ENCODE measurements at places on chromosomes 13 and 19.

- no peak for DNase-seq
These were observed 53.8 kb downstream of the PARP4 start for GRCh38 chr13:24458736-24459135.

DNA sequence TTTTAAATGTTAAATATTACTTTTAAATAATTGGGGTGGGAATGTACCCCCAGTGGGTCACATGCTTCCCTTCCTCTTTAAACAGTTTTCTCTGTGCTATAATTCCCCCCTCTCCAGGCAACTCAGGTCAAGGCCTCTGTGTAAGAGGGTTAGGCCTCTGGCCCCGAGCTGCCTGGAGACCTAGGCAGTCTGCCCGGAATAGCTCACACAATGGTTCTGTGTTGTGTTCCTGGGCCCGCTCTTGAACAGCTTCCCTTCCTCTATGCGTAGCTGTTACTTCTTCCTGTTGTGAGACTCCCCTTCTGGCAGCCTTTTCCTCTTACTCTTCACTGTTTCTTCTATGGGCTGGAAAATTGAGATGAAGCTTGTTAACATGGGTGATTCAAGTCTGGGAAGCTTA lies 14.8 kb upstream of the ZNF492 start:
- DNase-seq = no peak

DNA sequence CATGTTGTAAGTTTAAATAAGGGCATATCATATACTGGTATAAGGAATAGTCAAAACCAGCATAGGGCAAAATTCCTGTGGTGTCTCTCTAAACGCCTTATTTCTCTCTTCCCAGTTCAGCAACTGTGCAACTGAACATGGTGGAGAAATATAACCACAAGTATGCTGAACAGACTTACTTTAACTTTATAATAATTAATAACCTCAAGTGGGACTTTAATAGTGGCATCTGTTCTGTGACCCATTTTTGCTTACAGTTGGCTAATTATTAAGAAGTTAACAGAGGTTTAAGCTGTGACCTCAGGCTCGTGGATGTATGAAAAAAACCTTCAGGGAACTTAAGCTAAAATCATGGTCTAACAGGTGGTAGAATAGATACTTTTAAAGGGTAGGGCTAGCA lies 54.3 kb downstream of the MICU2 start:
- DNase-seq = no peak

DNA sequence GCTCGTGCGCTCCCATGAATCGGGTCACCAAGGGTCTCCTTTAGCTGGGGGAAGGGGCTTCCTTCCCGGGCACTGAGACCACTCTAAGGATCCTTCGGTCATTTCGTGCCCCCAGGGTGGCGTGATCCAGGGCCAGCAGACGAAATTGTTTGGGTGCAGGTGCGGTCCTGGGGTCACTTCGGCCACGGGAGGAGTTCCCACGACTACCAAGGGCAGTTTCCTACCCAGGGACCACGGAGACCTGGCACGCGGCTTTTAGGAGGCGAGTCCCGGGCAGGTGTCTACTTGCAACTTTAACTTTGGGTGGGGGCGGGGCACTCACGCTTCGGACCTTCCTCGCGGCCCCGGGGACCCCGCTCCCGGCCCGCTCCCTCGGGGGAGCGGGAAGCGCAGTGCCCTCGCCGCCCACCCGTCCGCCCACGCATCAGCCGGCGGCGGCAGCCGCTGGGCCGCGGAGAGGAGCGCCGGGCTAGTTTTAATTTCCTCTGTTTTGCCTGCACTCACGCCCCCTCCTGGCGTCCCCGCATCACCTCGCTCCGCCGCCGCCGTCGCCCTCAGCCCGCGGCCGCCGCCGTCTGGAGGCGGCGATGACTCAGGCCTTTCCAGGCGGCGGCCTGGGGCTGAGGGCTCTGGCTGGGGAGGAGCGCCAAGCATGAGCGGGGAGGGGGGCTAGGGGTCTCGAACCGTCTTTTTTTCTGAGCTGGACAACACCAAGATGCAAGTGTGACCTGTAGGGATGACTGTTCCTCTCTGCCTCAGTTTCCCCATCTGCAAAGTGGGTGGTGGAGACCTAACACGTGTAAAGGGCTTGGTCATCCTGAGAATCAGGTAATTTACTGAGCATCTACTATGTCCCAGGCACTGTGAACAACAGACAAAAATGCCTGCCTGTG lies 21.8 kb downstream of the OLFM2 start:
- DNase-seq = peak; percentile 97

- no peak for DNase-seq
These were observed 72.9 kb upstream of the GPR183 start for GRCh38 chr13:99379856-99380801.

DNA sequence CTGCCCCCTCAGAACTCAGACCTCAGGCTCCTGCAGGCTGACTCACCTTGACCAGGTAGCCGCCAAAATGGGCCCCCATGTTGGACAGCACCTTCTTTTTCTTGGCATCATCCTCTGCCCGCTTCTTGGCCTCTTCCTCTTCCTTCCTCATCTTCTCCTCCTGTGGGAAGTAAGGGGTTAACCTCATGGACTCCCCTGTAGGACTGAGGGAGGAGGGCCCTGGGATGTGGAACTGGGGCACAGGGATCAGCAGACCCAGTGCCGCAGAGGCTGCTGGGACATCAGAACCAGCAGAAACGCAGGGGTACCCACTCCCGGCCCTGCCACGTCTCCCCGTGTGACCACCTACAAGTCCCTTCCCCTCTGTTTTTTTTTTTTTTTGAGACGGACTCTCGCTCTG lies 11.1 kb downstream of the TNNT1 start:
- DNase-seq = no peak

DNA sequence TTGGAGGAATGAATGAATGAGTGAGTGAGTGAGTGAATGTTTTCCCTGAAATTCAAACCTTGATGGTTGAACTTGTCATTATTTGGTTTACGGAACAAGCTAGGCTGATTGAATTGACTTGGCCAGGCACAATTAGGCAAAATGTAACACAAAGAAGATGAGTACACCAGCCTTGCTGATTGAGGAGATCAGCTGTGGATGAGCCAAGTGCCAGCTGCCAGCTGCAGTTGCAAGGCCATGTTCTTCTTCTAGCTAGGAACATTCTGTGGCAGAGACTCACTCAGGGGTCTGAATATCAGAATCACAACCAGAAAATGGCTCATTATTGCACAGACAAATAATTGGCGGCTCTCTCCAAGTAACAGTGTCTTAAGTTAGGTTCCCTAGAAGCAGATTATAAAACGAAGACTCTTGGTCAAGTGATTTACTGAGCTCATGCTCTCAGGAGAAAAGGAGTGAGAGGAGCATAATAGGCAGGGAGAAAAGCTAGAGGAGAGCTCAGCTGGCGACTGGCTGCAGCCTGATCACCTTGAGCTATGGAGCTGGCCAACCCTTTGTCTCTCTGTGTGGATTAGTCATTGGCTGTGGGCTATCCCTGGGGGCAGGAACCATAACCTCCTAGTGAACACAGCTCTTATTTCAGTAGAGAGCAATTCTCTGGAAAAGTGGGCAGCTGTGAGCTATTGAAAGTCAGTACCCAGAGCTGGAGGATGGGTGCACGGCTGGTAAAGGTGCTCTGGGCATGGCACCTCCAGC lies 225.3 kb upstream of the SERP2 start:
- DNase-seq = no peak

GRCh38 chr19:19420570-19421298 lies 15.3 kb downstream of the GATAD2A start:
- DNase-seq = no peak

DNA sequence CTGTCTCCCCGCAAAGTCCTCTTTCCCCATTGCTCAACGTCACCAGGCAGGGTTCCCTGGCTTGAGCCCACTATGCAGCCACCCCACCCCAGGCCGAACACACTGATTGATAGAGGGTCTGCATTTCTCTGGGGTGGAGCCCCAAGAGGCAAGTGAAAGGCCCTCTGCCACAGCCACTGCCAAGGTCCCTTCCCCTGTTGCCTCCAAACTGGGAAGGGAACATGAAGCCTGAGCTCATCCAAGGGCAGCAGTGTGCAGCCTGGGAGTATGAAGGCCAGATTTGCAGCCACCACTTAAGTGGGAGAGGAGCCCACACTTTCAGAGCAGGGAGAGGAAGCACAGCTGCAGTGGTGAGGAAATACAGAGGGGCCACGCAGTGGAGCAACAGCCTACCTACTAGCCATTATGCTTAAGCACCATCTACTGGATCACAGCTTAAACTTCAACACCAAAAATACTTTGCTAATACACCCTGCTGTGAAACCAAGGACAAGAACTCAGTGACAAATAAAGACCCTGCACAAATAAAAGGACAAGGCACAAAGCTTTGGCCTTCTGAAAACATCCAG lies 48.6 kb downstream of the UBL3 start:
- DNase-seq = no peak

DNA sequence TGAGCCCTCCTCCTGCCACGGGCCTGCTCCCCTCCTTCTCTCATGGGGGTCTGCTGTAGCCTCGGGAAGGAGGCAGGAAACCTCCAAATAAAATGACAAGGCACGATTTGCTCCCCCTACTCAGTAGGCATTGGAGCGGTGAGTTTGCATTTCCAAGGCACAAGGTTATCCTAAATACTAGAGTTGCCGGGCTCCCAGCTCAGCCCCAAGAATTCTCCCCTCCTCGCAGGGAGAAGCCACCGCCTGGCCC lies 1.5 kb downstream of the CEBPA start:
- DNase-seq = no peak

DNA sequence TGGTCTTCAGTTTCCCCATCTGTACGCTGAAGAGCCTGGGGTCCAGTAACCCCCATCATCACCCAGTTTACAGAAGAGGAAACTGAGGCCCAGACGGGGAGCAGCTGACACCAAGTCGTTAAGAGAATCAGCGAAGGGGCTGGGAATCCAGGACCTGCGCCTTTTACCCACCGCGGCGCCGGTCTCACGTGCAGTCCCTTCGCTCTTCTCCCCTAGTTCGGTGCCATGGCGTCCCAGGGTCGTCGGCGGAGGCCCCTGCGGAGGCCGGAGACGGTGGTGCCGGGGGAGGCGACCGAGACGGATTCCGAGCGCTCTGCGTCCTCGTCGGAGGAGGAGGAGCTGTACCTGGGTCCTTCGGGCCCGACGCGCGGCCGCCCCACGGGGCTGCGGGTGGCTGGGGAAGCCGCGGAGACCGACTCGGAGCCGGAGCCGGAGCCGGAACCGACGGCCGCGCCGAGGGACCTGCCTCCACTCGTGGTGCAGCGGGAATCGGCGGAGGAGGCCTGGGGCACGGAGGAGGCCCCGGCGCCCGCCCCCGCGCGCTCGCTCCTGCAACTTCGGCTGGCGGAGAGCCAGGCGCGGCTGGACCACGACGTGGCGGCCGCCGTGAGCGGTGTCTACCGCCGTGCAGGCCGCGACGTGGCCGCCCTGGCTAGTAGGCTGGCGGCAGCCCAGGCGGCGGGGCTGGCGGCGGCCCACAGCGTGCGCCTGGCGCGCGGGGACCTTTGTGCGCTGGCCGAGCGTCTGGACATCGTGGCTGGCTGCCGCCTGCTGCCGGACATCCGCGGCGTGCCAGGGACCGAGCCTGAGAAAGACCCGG lies 698 bp downstream of the BLOC1S3 start:
- peak; percentile 73 for DNase-seq

DNA sequence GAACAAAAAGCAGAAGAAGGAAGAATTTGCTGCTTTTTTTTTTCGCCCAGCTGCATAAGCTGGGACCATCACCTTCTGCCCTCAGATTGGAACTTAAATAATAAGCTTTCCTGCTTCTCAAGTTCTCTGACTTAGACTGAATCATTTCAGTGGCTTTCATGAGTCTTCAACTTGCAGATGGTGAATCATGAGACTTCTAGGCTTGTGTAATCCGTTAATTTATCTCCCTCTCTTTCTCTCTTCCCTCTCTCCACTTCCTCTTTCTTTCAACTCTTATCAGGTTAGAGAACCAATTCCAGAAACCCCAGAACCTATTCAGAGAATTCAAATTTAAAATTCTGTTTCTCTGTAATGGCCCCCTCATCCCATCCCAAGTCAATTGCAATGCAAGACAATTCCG lies 1153.7 kb downstream of the PCDH9 start:
- DNase-seq = no peak

- no peak for DNase-seq
These were observed 26.5 kb downstream of the C19orf47 start for GRCh38 chr19:40321566-40322270.

DNA sequence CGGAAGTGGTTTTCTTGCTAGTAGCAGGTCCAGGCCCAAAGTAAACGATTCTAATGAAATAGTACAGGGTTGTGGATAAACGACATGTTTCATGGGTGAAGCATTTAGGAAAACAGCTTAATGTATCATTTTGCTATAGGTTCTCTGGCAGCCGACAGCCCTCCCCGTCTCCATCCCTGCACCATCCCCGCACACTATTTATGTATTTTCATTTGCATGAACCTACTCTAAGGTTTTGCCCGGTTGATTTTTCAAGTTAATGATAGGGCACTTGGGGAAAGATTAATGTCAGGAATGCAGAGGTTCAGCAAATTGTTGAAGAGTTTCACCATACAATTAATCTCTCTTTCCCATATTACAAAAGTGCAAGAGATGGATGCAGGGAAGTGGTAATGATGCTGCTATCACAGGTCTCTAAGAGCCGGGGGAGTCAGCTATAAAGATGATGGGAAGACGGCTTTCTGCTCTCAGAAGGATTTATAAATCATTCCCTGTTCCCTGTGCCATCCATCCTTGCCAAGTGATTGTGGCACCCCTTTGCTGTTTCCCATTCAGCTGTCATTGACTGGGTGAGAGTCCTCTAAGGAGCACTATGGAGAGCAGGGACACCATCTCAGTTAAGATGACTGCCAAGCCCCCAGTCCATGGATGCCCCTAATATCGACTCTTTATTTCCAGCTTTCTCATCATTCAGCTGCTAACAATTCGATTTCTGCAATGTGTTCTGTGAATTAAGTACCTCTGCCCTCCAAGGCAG lies 186.3 kb downstream of the IRS2 start:
- DNase-seq = no peak

DNA sequence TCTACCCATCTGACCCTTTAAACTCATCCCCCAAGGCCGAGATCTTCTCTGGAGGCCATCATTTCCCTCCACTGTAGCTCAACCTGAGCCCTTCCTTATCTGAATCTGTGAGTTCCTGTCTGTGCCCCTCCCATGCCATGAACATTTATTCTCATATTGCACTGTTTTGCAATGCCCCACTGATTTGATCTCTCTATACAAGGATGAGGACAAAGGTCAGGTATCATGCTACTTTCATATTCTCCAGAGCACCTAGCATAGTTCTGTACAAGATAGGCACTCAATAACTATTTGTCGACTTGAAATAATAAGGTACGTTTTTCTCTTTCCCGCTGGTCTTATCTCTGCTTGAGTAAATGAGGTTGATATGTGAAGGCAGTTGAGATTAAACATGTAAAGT lies 135.5 kb downstream of the KLF5 start:
- DNase-seq = no peak

GRCh38 chr13:113835461-113836270 lies 28.2 kb downstream of the GAS6 start:
- peak; percentile 70 for DNase-seq

- no peak for DNase-seq
These were observed 12.1 kb downstream of the FUT6 start for GRCh38 chr19:5827342-5827890.

DNA sequence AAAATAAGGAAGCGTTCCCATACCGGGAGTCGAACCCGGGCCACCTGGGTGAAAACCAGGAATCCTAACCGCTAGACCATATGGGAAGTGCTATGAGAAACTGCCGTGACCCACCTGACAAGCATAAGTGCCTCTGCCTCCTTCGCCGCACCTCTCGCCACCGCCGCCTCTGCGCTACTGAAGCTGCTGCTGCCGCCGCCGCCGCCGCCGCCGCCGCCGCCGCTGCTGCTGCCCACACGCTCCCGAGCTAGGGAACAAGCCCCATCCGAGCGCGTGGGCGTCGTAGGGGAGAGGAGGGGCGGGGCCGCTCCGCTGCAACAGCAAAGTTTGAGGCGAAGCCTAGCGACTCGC lies 610 bp upstream of the WBP4 start:
- peak; percentile 93 for DNase-seq

- DNase-seq = no peak
These were observed 236.8 kb upstream of the SERP2 start for GRCh38 chr13:44136696-44137268.

GRCh38 chr19:28292822-28293500 lies 920.0 kb downstream of the UQCRFS1 start:
- DNase-seq = no peak

Data from adipocyte (in vitro differentiated cells).